Putamen (tissue), 1 donor: ENCODE measurements at places on chromosomes 1 and 21.
A peak's percentile ranks its signal among the peaks of the same experiment; 100 is the strongest.

DNA sequence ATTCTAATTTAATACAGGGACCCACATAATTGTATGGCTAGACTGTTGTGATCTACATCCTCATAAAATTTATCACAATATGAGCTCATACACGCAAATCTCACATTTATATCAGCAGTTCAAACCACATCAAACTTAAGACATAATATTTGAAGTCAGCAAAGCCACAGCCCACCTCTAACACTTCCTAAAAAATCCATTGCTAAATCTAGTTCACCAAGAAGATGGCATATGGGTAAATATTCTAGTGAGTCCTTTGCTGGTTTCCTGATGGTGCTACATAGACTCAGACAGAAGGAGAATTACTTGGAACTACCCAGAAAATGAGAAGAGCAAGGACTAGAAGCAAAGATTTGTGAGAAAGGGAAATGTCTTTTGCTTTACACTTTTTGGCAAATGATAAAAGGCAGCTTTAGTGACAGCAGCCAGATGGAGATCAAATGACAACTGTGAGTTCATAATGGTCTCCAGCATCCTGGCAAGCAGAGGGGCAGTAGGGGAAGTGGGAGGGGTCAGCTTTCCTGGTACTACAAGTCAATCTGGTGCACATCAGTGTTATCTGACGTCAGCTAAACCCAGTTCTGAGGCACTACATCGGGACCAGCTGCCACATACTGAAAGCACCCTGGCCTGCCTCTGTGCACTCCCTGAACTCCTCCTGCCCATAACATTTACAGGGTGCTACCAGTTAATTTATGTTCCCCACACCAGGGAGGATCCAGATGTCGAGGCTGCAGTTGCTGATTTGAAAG, 10.6 kb upstream of the GADD45A start:
- no peak for DNase-seq

DNA sequence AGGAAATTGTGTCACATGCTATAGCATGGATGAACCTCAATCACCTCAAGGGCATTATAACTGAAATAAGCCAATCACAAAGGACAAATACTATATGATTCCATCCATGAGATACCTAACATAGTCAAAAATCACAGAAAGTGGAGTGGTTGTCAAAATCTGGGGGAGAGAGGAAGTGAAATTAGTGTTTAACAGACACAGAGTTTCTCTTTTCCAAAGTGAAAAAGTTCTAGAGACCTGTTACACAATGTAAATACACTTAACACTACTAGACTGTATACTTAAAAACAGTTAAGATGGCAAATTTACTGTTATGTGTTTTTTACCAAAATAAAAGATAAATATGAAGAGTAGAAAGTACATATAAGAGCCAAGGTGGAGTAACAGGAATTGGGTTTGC, 31.8 kb downstream of the ZNF644 start:
- DNase-seq = no peak

DNA sequence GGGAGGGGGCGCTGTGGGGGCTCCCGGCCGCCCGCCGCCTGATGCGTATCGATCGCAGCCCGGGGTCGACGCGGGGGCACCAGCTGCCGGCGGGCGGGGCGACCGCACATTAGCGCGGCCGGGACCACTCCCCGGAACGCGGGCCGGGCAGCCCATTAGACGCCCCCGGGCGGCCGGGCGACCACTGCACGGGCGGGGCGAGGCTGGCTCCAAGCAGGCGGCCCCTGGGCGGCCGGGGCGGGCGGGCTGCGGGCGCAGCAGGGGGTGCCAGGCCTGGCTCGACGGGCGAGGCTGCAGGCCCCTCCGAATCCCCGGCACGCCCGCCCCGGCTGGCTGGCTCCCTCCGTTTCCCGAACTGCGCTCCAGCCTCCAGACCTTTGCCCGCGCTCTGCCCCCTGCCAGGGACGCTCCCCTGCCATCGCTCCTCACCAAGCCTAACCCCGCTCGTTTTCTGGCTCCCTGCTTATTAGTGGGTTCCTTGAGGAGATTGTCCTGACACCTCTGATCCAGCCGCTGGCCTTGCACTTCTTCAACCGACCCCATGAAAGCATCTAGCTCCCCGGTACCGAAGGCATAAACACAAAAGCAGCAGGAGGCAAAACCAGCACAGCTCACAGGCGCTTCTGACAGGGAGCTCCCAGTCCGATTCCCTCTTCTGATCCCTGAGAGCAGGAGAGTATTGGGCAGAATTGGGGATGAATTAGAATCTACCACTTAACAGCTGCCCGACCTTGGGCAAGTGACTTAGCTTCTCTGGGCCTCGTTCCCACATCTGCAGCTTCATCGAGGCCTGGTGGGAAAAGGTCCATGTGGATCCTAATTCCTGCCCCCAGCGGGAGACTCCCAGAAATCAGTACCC, 92.6 kb upstream of the CASZ1 start:
- no peak for DNase-seq

DNA sequence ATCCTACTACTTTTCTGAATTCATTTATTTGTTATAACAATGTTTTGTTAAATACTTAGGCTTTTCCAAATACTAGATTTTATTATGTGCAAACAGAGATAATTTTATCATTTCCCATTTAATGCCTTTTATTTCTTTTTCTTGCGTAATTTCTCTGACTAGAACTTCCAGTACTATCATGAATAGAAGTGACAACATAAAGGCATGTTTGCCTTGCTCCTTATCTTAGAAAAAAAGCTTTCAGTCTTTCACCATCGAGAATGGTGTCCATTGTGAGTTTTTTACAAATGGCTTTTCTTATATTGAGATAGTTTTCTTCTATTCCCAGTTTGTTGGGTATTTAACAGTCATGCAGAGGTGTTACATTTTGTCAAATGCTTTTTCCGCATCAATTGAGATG, 453.1 kb upstream of the ZP4 start:
- no peak for DNase-seq

GRCh38 chr21:23986987-23987386, 1620.3 kb downstream of the MRPL39 start:
- no peak for DNase-seq

DNA sequence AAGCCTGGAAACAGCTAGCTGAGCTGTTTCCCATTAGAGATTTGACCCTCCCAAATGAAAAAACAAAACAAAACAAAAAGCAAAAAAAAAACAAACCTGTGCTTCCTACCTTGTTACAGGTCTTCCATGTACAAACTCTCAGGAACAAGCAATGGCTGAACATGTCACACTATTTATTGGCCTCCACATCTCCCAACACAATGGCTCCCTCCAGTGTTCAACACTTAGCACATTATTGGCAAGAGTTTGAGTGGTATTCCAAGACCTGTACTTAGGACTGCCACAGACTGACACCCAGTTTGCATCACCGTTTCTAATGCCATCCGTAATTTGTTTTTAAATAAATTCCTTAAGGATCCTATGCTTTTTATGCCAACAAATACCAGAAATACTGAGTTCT, 195.0 kb upstream of the OLFM3 start:
- DNase-seq = peak; percentile 14

- no peak for DNase-seq
These were observed 7.7 kb upstream of the LCE3A start for GRCh38 chr1:152630596-152630995.

GRCh38 chr1:110056776-110057175, 13.7 kb downstream of the ALX3 start:
- DNase-seq = no peak

GRCh38 chr21:16078382-16078781, 348.6 kb downstream of the USP25 start:
- DNase-seq = peak; percentile 30

GRCh38 chr21:44499631-44500030, 40.4 kb downstream of the KRTAP10-1 start:
- DNase-seq = no peak

GRCh38 chr1:111172463-111172862, 28.0 kb downstream of the DENND2D start:
- DNase-seq = no peak

DNA sequence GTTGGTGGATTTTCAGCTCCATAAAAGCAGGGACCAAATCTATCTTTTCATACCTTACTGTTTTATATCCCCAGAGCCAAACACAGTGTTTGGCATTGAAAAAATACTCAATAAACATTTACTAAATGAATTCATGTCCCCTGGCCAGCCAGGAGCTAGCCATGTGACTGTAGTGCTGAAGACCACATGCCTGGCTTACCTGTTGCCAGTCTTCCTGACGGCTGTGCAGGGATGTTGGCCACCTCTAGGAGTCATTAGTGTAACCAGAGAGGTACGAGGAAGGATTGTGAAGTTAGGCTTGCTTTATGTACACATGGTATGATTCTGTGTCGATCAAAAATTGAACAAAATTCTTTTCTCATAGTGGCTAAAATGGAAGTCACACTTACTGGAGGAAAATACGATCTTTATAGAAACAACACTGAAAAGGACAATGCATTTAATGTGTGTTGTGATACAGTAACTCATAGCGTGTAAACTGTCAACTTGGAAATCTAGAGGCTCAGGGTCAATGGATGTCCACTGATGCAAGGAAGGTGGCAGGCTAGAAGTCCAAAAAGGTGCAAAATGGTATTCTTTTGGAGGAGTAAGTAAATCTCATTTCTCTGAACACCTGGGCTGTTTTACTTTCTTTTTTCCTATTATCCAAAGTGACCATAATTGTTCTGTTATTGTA, 60.9 kb downstream of the FGGY start:
- DNase-seq = no peak

GRCh38 chr1:229597877-229598276, 28.0 kb downstream of the TAF5L start:
- no peak for DNase-seq

GRCh38 chr1:200365897-200366426, 43.9 kb downstream of the ZNF281 start:
- DNase-seq = no peak

DNA sequence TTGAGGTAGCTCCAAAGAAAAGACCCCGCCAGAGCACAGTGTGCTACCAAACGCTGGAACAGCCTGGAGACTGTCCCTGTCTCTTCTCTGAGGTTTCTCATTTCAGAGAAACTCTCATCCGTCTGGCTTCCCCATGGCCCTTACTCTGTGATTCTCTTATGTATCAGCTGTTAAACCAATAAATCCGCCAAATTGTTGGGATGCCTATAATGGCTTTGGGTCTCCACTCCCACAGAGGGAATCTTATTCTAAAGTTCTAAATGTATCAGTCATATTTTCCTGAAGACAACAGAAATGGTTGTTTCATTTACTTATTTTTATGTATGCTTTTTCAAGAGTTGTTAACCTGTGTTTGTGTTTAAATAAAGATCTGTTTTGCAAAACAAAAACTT, 4.0 kb downstream of the ERG start:
- no peak for DNase-seq

DNA sequence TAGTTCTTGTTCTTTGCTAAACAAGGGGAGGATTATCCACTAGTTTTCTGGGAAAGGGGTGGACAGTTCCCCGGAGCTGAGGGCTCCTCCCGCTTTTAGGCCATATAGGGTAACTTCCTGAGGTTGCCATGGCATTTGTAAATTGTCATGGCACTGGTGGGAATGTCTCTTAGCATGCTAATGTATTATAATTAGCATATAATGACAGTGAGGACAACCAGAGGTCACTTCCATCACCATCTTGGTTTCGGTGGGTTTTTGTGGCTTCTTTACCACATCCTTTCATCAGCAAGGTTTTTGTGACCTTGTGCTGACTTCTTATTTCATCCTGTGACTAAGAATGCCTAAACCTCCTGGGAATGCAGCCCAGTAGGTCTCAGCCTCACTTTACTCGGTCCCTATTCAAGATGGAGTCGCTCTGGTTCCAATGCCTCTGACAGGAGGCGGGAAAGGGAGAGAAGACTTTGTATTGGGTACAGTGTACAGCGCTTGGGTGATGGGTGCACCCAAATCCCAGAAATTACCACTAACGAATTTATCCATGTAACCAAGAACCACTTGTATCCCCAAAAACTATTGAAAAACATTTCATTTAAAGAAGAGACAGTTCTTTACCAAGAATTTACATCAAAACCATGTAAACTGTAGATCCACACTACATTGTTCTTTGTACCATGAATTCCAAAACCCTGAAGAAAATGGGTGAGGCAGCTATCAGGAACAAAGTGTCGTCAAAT, 8.7 kb upstream of the SLC2A5 start:
- DNase-seq = no peak

- no peak for DNase-seq
These were observed 46.9 kb upstream of the LIN9 start for GRCh38 chr1:226355669-226356551.

GRCh38 chr1:50271968-50272578, 151.2 kb downstream of the DMRTA2 start:
- DNase-seq = no peak

- no peak for DNase-seq
These were observed 372.8 kb upstream of the DAB1 start for GRCh38 chr1:57796616-57797015.

GRCh38 chr1:233217832-233218231, 77.7 kb downstream of the PCNX2 start:
- no peak for DNase-seq

- no peak for DNase-seq
These were observed 172.7 kb downstream of the TGFBR3 start for GRCh38 chr1:91712981-91713841.

DNA sequence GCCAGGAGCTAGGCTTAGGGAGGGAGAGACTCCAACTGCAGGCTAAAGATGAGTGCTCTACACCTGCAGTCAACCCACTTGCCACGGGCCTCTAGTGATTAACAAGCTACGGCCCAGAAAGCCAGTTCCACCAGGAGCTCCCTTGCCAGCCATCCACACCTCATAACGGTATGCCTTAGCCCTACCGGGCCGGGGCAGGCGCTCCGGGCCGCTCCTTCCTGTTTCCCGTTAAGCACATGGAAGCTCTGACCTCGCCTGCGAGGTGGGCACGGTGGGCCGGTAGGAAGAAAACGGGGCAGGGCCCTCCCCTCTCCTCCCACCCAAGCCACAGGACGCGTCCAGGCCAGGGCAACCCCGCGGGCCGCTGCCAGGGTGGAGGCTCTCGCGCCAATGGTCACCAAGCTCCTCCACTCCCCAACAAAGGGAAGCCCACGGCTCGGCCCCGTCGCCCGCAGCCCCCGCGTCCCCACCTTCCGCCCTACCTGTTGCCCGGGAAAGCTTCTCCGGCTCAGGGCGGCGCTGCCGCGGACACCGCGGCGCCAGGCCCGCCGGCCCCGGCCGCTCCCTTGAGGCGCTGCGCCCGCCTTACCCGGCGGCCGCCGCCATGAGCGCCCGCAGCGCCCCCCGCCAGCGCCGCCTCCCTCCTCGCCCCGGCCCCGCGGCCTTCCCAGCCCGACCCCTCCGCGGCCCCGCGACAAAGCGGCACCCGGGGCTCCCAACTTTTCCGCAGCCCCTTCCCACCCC, 627 bp downstream of the CERS2 start:
- no peak for DNase-seq

DNA sequence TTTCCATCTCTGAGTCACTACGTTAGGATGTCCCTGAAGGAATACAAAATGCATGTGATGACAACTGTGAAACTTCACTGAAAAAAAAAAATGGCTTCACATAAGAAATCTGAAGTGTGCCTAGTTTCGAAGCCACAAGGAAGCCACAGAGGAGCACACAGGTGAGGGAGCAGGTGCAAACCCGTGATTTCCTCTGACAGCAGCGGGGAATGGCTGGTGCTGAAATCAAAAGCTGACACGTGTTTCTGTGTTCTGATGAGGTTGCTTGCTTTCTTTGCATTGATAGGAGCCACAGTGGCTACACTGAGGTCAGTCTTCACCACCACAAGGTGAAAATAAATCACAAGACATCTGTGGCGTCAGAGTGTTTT, 105.7 kb upstream of the TLR5 start:
- DNase-seq = no peak

GRCh38 chr1:183622013-183622412, 13.6 kb downstream of the ARPC5 start:
- no peak for DNase-seq

- DNase-seq = no peak
These were observed 59.5 kb downstream of the MRPS6 start for GRCh38 chr21:34132926-34133325.
